ENCODE measurements at places on chromosomes 1 and 21.

DNA sequence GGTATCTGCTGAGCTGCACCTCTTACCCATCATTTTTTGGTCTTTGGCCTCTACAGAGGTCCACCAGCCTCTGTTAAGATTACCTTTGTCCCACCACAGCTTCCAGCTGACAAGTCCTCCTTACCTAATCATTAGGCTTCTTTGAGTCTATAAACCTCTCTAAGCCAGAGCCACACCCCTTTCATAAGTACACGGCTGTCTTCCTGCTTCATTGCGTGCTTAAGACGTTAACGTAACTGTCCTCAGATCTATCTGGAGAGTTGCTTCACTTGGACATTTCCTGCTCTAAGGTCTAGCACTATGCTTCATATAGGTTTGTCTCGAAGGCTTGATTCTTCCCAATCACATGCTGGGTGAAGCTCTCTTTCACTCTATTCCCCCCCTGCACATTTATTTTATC lies 71.0 kb upstream of the CACHD1 start:
- no peak for DNase-seq

GRCh38 chr1:227745568-227746265 lies 10.5 kb downstream of the SNAP47 start:
- no peak for DNase-seq

DNA sequence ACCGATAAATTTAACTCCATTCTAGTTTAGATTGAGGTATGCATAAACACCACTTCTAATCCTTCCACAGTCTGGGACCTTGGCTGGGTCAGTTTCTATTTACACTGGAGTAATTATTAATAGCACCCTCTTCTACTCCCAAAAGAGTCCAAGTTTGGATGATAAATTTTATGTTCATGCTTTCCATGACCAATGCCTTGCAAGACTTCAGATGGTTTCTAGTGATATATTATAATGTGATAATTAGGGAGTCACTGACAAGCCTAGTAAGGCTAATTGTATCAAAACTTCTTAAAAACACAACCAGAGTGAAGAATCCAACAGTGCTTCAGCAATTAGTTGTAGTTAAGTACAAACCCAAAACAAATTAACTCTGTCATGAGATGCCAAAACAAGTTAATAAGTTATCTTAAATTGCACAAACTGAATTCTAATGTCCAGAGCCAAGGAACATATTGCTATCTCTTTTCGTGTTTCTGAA lies 489.6 kb downstream of the TTLL7 start:
- DNase-seq: no peak

GRCh38 chr1:164796916-164797315 lies 237.9 kb downstream of the PBX1 start:
- DNase-seq: no peak

DNA sequence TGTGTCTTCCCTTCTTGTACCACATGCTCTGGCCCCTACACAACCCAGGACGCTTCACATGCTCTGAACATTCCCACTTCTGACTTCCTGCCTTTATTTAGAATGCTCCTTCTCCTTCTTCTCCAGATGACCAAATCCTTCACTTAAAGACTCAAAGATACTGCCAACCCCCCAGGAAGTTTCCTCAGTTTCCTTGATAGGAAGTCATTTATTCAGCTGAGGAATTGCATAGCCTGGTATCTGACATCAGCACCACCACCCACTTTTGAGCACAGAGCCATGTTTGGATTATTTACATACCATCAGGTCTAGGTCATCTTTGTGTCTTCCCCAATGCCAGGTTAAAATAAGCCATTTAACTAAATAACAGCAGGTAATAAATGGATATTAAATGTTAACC lies 42.4 kb downstream of the GFI1 start:
- DNase-seq: no peak

DNA sequence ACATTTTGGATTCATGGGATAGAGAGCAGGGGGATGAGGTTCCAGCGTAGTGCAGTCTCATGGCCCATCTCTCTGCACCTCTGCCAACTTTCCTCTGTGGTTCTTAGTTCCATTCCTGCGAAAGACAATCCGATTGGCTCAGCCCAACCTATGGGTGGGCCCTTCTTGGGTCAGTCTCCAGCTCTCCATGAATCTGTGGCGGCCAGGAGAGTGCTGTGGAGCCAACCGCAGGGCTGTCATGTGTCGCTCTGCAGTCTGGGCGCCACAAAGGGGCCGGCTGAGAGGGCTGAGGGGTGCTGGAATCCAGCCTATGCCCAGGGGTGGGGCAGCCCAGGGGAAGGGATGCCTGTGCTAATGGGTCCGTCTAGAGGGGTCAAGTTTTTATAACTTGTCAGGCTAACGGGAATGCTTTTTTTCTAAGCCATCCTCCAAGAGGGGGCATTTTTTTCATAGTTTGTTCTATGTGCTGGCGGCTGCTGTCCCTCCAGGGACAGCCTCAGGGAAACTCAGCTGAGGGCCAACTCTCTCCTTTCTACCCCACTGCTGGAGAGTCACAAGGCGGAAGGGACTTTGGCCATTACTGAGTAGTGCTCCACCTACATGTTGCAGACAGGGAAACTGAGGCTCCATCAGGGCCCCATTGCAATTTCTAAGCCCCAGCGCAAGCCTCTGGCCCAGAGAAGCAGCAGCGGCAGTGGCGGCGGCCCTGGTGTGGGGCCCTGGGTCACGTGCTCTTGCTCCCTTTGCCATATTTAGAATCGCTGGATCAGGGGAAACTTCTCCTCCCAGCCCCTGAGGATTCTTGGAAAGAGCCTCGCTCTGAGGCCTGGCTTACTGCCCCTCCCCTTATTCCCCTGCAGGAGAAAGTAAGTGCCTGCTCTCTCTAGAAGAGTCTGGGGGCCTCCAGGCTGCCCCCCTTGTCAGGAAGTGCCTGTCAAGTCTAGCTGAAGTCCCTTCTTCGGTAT lies 23.4 kb downstream of the KCNQ4 start:
- no peak for DNase-seq

- peak; percentile 11 for DNase-seq
These were observed 4.5 kb downstream of the PLA2G2A start for GRCh38 chr1:19974822-19975416.

DNA sequence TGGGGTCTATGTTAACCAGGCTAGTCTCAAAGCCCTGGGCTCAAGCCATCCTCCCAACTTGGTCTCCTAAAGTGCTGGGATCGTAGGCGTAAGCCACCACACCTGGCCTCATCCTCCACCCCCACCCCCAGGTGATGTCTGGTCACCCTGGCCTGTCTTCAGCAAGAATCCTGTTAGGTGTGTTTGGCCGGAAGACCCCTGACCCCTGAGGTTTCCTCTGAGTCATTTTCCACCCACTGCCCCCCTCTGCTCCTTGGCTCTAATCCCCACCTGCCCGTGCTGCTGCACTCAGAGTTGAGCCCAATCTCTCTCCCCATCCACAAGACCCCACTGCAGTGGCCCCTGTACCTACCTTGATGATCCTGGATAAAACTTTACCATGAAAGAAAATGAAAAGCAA lies 25.2 kb downstream of the SLC66A1 start:
- DNase-seq: no peak

GRCh38 chr1:117702654-117703053 lies 96.8 kb downstream of the TENT5C start:
- DNase-seq: no peak

- peak; percentile 44 for DNase-seq
These were observed 2.9 kb upstream of the BSND start for GRCh38 chr1:54995835-54996234.

GRCh38 chr1:22327411-22327810 lies 124.2 kb upstream of the ZBTB40 start:
- no peak for DNase-seq

DNA sequence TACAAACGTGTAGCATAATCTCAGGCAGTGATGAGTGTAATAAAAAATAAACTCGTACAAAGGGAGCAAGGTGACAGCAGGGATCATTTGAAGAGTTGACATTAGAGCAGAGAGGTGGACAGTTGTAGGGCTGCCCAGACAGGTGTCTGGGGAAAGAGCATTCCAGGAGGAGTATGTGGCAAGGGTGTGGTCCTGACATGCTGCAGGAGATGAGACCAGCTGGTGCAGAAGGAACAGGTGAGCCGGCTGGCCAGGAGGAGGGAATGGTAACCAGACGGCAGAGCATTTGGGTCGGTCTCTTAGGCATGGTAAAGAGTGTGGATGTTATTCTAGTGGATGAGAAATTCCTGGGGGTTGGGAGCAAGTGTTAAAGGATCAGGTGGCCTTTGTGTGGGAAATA lies 306.3 kb downstream of the LMX1A start:
- no peak for DNase-seq

GRCh38 chr1:175976865-175977642 lies 230.0 kb downstream of the COP1 start:
- DNase-seq: no peak

DNA sequence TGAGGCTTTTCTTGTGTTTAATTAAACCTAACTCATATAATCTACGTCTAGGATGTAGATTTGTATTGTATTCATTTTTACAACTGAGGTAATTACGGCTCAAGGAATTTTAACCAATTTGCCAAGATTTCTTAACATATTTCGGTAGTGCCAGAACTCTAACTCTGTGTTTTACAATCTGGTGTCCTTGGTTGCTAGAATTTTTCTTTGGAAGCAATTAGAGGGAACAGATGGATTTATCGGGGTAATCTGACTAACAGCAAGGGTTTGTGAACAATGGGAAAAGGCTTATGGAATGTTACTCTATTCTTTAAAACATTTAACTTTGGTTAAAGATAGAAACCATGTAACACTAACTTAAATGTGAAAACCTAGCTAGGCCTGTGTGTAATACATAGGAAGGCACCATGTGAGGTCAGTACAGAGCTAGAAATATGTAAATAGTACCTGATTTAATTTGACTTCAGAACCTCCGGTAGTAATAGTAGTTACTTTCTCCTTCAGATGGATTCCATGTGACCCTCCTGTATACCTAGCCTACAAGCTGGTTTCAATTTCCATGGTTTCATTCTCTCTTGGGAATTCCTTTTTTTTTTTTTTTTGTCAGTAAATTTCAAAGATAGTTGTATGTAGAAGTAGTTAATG lies 1.2 kb downstream of the MTF2 start:
- DNase-seq: peak; percentile 68

DNA sequence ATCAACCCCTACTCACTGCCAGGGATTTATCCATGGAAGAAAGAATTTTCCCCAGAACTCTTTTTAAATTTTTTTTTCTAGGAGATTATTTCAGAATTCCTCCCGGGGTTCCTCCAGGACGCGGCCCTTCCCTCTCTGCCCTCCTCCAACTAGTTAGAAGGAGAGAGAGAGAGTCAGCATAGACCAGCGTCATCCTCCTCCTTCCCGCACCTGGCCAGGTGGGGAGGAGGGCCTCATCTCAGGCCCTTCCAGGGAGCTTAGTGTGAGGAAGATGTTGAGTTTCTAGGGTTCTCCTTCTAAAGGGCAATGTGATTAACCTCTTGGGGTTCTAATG lies 63.6 kb downstream of the CDK18 start:
- no peak for DNase-seq

GRCh38 chr1:153883223-153883622 lies 39.5 kb downstream of the GATAD2B start:
- no peak for DNase-seq

GRCh38 chr1:164452549-164452948 lies 106.4 kb upstream of the PBX1 start:
- DNase-seq: no peak

GRCh38 chr1:173823781-173824314 lies 625 bp upstream of the DARS2 start:
- DNase-seq: no peak

DNA sequence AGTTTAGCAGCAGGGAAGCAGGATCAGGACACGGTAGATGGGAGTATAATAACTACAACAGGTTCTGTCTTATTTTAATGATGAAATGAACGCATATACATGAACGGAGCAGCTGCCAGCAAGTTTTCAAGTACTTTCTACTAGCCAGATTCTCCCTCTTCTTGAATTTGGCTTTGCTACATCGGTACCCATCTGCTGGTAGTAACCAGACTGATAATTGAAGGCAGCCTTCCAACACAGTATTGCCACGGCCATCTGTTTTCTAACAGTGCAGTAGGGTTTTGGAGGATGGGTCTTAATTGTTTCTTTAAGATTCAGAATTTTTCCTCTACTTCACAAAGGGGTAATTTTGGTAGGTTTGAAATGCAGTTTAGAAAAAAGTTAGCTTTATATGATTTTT lies 33.4 kb downstream of the CENPF start:
- no peak for DNase-seq

DNA sequence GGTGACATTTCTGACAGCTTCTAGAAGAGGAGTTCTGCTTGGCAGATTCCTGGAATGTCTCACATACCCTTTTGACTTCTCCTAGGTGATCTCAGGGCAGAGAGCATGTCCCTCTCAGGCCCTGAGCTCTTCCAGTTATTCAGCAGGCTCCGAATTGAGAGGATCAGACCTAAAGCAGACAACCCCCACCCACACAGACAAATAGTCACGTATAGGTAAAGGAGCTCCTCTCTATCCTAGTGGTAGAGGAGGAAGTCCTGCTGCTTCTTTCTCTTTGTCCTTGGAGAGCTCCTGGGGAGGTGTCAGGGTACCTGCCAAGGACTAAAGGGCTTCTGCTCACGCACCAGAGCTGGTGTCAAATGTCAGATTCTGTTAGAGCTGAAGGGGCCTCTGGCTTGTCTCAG lies 128.1 kb downstream of the IER5 start:
- no peak for DNase-seq

- no peak for DNase-seq
These were observed 29.8 kb upstream of the ETV3 start for GRCh38 chr1:157168015-157168414.

- DNase-seq: peak; percentile 42
These were observed 89.3 kb downstream of the ITPKB start for GRCh38 chr1:226649780-226650179.
